ENCODE measurements at places on chromosomes 5 and 9. TPM values are rescaled to one million over a fixed set of nuclear protein-coding genes. Genes with fewer than 3 reads are reported as not detected.

The DDX4 gene
- not detected for total RNA-seq

The MUSK gene
- total RNA-seq: 71.1 TPM

The CER1 gene
- total RNA-seq: not detected

The RANBP3L gene
- total RNA-seq: 0.83 TPM

The CXCL14 gene
- total RNA-seq: not detected

The GABRA6 gene
- not detected for total RNA-seq

The EIF4E1B gene
- not detected for total RNA-seq

The PDZD2 gene
- total RNA-seq: not detected

The CNTNAP3B gene
- not detected for total RNA-seq

The CD274 gene
- 5.5 TPM for total RNA-seq
